ENCODE measurements at places on chromosomes 4 and X.
A peak's percentile ranks its signal among the peaks of the same experiment; 100 is the strongest.

DNA sequence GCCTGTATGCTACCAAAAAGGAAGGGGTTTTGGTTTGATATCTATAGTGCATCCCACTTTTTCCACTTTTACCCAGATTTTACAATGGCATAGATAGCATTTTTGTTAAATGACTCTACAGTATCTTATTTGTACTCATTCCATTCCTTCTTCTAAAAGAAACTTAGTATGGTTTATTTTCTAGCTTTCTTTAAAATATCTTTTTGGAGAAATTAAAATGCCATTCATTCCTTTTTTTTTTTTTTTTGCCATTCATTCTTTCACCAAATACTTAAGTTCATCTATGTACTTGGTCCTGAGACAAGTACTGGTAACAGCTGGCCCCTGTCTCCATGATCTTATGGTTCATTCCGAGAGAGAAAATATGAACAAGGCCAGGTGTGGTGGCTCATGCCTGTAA, 49.1 kb downstream of the MID1 start:
- DNase-seq, result no peak

DNA sequence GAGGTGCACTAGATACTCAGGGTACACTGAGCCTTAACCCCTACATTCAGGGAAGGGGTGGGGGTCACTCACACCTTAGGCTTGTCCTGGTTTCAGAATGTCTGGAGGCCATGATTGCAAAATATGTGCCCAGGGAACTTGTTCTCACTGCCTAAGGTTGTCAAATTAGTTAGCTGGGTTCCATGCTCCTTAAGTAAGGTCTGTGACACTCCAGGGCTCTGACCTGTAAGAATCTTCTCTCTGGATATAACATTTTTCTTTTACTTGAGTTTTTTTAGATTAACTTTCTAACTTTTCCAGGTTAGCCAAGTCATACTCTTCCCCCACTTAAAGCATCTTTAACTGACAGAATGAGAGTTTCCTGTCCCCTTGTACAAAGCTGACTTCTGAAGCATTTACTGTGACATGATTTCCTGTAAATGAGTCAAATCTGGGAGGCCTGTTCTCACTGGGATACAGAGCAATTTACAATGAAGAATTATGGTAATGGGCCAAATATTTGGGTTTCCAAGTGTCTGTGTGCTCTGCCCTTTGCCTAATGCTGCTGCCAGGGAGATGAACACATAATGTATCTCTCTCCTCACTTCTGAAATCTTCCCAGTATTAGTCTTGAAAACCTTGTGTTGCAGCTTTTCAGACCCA, 101.7 kb downstream of the GATB start:
- DNase-seq, result no peak

DNA sequence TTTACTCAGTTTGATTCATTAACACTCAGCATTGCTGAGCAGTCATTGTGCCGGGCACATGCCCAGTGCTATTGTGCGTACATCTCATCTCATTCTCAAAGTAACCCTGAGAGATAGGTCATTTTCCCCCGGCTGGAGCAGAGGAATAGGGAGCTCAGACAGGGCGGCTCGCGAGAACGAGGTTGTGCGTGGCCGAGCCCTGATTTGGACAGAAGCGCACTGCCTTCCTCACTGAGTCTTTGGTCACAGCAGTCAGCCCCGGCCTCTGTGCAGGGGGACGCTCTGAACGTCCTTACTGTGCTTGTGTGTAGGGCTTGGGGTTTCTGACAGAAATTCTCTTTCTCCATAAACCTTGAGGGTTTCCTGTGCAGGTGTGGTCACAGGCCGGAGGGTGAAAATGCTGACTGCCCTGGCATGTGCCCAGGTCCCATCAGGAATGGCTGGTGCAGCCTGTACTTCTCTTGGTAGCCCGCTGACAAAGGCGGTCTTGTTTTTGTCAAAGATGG, 39.5 kb downstream of the NOP14 start:
- no peak for DNase-seq

DNA sequence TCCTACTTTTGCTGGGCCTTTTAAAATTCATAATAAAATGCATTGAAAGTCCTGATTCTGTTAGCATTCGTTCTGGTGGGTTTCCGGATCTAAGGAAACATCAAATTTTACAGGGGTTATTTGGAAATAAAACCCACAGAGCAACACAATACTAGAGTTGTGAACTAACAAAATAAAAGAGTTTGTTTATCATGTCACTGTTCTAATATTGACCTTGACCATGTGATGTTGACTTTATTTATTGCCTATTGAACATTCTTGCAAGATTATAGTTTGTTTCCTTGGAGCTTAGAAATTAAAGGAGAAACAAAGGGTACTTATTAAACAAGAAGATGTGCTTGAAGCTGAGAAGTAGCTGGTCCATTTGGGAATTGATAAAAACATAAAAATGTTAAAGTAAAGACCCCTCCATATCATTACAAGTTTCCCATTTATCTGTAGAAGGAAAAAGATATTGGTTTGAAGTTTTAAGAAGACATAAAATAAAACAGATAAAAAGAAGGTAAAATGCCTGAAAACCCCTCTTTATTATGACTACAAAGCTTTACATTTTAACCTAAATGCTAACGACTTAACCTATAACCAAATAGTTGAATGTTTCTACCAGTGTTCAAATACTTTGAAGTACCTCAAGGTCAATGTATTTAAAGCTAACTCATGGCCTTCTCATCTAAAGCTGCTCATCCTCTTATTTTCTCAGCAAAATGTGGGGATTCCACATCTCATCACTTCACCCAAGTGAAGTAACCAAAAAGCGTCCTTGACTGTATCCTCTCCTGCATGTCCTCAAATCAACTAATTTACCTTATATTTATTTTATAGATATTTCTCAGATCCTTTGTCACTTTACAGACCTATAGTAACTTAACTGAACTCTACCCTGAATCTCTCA, 179.6 kb downstream of the GASK1B start:
- no peak for DNase-seq

- no peak for DNase-seq
Measured at GRCh38 chr4:182449186-182449929, 206.2 kb downstream of the TENM3 start.

- no peak for DNase-seq
Measured at GRCh38 chr4:121697564-121697963, 784 bp upstream of the ANXA5 start.

DNA sequence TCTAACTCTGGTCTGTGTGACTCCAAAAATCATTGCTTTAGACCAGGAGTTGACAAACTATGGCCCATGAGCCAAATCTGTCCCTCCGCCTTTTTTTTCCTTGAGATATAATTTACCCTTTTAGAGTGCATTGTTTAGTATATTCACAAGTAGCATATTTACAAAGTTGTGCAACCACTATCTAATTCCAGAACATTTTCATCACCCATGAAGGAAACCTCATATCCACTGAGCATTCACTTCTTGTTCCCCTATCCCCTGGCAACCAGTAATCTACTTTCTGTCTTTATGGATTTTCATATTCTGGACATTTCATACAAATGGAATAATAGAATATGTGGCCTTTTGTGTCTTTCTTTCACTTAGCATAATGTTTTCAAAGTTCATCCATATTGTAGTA, 67.4 kb upstream of the CITED1 start:
- DNase-seq, result no peak

DNA sequence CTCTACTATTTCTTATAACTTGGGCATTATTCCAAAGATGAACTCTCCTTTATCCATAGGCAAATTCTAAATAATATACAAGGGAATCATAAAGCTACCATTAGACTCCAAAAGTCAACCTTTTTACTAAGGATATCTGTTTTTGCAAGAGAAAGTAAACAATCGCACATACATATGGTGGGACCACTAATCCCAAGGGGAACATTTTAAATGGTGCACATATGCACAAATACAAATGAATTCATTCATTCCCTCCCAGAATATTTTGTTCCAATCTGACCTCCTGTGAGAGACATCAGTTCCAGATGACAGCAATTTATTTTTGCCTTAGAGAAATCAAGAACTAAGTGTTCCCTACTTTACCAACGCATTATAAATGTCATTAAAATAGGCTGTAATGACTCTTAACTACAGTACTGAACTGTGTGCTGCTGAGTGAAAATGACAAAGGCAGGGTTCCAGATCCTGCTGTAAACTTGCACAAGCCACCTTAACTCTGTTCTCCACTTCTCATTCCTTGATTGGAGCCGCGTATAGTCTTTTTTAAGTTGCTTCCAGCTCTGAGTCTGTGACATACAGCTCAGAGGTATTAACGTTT, 2.0 kb downstream of the DHX15 start:
- DNase-seq, result no peak

DNA sequence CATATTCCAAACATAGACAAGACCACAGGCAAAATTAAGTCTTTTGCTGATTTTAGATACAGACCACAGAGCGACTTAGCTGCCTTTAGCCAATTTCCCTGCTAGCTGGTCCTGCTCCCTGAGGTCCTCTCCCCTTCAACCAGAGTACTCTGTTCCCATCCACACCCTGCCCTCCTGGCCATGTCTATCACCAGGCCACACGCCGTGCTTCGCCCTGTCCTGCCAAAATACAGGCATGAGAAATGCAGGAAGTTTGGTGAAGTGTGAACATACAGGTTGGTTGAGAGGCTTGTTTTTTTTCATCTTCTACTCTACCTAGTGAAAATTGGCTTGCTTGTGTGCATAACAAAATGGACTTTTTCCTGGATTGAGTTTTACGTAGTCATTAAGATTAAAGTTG, 226.2 kb upstream of the TENM3 start:
- DNase-seq, result no peak

- DNase-seq, result no peak
Measured at GRCh38 chr4:77001907-77002306, 52.4 kb downstream of the SEPTIN11 start.

DNA sequence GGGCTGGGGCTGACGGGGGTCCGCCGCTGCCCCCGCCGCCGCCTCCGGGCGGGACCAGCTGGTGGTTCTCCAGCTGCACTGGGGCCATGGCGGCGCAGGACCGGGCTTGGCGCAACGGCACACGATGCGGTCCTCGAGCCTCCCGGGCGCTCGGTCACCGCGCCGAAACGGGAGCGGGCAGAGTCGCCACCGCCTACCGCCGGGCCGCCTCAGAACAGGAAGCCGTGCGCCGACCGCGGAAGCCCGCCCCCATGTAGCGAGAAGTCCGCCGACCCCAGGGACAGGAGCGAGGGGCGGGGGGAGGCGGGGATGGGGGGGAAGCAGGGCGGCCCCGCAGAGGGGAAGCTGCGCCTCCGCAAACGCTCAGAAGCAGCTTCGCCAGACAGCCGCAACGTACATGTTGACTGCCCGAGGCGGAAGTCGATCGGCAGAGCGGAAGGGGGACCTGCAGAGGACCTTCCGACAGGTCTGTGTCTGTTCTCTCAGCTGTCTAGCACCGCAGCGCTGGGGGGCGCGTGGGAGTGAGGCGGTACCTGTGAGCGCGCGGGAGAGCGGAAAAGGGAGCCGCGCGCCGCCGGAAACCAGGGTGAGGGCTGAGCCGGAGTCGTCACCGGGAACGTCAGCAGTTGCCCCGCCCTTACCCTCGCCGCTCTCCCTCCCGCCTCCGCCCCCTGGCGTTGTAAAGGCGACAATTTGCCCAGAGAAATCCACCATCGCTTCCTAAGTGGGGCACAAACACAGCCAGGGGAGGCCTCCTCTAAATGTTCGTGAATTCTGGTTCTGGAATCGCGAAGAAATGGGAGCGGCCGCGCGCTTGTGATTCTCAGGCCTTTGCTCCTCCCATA, at the start of gene MED14:
Gene MED14, minus strand, starts transcription at position 218 of the 845 bp plus-strand sequence. Its CDS starts 130 bp downstream, at position 88.
- peak; percentile 67 for DNase-seq

GRCh38 chrX:2595258-2595657, 94.5 kb upstream of the DHRSX start:
- DNase-seq, result no peak

- peak; percentile 9 for DNase-seq
Measured at GRCh38 chr4:6546681-6547447, 28.1 kb upstream of the MAN2B2 start.

DNA sequence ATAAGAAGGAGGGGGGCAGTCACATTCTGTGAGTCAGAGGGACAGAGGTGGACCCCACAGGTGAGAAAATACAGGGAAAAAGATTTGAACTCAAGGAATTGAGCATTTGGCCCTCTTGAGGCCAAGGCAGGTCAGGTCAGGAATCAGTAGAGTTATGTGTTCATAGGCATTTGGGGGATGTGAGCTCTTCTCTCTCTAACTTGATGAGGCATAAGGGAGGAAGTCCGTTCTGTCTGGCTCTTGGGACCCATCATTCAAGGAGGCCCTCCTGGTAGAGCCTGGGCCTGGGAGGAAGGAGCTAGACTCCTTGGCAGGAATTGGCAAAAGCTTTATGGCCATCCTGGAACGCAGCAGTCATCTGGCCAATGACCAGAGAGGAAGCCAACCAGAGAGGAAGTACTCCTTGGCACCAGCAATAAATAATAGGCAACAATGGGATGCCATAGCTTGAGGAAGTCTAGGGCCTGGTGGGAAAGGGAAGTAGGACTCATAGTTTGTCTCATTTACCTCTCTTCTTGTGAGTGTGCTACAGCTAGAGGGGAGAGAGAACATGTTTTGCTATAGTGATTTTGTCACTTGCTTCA, 53.0 kb downstream of the MSN start:
- no peak for DNase-seq

- DNase-seq, result no peak
Measured at GRCh38 chrX:12011075-12011474, 127.2 kb upstream of the FRMPD4 start.

DNA sequence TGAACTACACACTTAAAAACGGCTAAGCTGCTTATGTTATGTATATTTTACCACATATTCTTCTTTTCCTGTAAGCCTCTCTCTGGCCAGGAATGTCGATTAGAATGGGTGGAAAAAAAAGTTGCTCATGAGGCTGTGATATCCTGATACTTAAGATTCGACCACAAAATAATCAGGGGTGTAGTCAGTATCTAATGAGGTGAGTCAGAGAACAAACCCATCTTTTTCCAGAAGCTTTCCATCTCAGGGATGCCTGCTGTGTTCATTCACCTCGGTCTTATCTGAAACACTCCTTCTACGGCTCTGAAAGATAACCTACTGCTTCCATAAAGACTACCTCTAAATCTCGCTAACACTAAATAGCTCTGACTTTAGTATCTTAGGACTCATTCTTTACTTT, 142.7 kb upstream of the MAP3K15 start:
- no peak for DNase-seq

DNA sequence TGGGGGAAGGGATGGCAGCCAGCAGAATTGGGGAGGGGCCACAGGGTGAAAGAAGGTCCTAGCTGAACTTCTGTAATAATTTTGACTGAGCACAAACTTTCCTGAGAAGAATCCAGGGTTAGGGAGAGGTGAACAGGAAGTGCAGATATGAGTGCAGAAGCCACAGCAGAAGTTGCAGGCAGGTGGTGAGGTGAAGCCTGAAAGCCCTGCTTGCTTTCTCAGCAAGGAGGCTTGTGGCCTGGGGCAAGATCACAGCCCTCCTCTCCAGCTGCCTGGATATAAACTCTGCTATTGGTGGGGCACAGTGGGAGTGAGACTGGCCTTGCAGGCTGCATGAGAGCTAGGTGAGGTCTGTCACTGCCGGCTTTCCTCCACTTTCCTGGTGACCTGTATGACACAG, 44.1 kb upstream of the UPRT start:
- DNase-seq, result no peak
